PC-3 (cell line): ENCODE measurements at places on chromosomes 6 and 20. TPM values are rescaled to one million over a fixed set of nuclear protein-coding genes. Genes with fewer than 3 reads are reported as not detected.

- H3K27me3 ChIP-seq: no peaks in the 10 kb centered on the region
- H3K4me3 ChIP-seq: no peak overlapping the region
- H3K27ac ChIP-seq: no peak overlapping the region
- H3K36me3 ChIP-seq: no peaks in the 10 kb centered on the region
Measured at GRCh38 chr6:135651964-135652755, 154.6 kb upstream of the AHI1 start.

The VGLL2 gene
- total RNA-seq: not detected in 2 replicates

- peaks cover 2% of the 10 kb centered on the region; the same call in 1 of the 2 replicates for H3K27me3 ChIP-seq
- H3K27ac ChIP-seq: no peak overlapping the region
- no peak overlapping the region for H3K4me3 ChIP-seq
- no peaks in the 10 kb centered on the region for H3K36me3 ChIP-seq
- peaks cover 19% of the 10 kb centered on the region for H3K4me1 ChIP-seq
- peak; percentile 81 for DNase-seq
Measured at GRCh38 chr20:10090588-10091166, 55.9 kb downstream of the ANKEF1 start.

DNA sequence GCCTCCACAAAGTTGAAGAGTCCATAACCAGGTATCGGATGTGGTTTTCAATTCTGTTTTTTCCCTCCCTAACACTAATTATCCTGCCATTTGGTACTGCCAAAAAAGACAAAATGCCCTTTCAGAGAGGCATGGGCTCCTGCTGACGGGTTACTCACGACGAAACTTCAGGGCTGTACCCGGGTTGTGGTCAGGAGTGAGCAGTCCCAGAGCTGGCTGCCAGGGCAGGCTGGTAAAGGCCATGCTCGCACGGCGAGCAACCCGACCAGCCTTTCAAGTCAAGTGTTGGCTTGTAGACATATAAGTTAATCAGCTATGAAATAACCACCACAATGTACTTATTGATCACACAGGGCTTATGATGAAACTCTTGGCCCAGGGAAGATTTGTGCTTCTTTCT lies 152.5 kb downstream of the FOXC1 start:
- H3K27me3 ChIP-seq: no peaks in the 10 kb centered on the region
- no peak overlapping the region for H3K27ac ChIP-seq
- H3K4me3 ChIP-seq: no peak overlapping the region
- no peaks in the 10 kb centered on the region for H3K36me3 ChIP-seq
- DNase-seq: no peak

DNA sequence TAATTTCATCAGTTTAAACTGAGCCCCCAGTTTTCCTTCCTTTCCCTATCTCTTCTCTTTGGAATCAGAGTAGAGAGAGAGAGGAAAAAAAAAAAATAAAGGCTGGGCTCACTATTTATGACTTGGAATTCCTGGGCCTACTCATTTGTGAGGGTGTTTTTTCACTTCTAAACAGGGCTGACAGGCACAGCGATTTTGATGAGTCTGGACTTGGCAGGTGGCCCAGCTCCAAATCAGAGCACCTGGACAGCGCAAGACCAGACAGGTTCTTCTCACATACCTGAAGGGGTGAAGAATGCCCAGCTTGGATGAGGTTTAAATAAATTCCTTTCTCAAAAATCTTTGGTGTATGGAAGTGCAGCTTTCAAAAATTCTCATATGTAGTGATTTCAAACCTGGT lies 122.2 kb downstream of the KIF13A start:
- peak overlapping the region; percentile 34; the same call in 1 of the 2 replicates for H3K4me3 ChIP-seq
- DNase-seq: peak; percentile 92
- no peaks in the 10 kb centered on the region for H3K36me3 ChIP-seq
- peaks cover 68% of the 10 kb centered on the region for H3K4me1 ChIP-seq
- peak overlapping the region; percentile 96 for H3K27ac ChIP-seq

DNA sequence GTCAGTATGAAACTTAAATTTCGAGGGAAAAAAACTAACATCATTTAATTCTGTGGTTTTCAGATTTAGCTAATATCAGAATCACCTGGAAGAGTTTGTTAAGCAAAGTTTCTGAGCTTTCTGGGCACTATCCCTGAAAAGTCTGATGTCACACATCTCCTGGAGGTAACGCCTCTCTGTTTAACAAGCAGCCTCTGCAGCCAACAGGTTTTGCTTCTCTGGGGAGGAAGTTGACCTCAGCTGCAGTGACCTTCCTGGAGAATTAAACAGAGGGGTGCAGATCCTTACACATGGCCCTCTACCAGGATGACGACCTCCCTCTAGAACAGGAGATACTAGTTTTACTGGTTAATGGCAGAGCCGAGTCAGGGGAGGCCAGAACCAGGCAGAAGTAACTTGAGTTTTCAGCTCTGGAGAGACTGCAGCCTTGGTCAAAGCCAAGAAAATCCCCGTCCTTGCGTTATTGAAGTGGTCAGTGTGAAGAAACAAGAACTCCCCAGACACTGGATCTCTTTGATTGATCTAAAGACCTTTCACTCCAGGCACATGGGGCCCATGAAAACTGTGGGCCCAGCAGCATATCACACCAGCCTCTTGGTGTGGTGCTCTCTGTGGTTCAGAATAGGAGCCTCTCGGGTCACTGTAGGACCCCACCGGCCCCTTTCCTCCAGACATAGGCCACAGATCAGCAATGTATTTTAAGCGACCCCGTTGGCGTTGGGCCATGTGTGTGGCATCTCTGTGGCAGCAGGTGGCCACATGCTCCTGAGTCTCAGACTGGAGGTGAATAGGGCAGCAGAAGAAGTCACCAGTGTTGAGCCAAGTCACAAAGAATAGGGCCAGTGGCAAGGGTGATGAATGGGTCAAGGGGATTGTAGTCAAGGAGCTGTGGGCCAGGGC lies 33.4 kb upstream of the CCR6 start:
- H3K27ac ChIP-seq: no peak overlapping the region
- peaks cover 18% of the 10 kb centered on the region; the same call in 1 of the 2 replicates for H3K27me3 ChIP-seq
- H3K4me1 ChIP-seq: no peaks in the 10 kb centered on the region
- H3K4me3 ChIP-seq: no peak overlapping the region
- H3K36me3 ChIP-seq: no peaks in the 10 kb centered on the region
- DNase-seq: no peak

GRCh38 chr20:17688965-17689364 lies 6.9 kb upstream of the RRBP1 start:
- no peak overlapping the region for H3K27ac ChIP-seq
- H3K4me1 ChIP-seq: no peaks in the 10 kb centered on the region

DNA sequence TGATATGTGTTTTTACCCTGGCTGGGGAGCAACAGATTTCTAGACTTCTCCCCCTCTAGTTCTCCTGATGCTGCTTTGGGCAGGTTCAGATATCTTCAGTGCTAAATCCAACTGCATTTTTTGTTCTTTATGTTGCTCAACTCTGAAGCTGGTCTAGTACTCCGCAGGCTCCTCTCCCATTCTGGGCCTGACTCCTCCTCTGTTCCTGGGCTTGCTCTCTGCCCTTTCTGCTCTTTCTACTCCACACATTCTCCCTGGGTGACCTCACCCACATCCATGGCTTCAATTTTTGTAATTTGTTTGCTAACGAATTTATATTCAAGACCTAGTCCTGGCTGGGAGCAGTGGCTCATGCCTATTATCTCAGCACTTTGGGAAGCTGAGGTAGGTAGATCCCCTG lies 6.4 kb downstream of the FYN start:
- H3K36me3 ChIP-seq: no peaks in the 10 kb centered on the region
- DNase-seq: no peak
- peaks cover 24% of the 10 kb centered on the region for H3K4me1 ChIP-seq
- no peak overlapping the region for H3K27ac ChIP-seq
- H3K27me3 ChIP-seq: no peaks in the 10 kb centered on the region

DNA sequence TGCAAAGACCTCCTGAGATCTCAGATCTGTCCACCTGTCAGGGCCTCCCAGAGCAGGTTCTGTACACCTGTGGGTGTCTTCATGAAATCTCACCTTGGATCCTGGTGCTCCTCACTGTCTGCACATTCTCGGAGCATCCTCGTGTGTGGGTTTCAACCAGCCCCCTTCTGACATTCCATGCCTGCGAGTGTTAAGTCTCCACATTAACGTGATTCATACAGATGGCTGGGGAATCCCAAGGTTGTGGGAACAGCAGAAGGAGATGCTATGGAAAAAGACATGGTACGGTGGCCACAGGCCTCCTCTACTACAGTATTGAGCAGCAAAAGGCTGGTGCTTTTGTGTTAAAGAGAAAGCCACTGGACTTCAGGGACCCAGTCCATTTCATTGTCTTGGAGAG lies 556.5 kb downstream of the DHX35 start:
- no peak overlapping the region for H3K4me3 ChIP-seq
- no peaks in the 10 kb centered on the region for H3K4me1 ChIP-seq
- H3K27me3 ChIP-seq: no peaks in the 10 kb centered on the region

The STX7 gene
- 17.3 and 27.4 TPM in 2 replicates for total RNA-seq

DNA sequence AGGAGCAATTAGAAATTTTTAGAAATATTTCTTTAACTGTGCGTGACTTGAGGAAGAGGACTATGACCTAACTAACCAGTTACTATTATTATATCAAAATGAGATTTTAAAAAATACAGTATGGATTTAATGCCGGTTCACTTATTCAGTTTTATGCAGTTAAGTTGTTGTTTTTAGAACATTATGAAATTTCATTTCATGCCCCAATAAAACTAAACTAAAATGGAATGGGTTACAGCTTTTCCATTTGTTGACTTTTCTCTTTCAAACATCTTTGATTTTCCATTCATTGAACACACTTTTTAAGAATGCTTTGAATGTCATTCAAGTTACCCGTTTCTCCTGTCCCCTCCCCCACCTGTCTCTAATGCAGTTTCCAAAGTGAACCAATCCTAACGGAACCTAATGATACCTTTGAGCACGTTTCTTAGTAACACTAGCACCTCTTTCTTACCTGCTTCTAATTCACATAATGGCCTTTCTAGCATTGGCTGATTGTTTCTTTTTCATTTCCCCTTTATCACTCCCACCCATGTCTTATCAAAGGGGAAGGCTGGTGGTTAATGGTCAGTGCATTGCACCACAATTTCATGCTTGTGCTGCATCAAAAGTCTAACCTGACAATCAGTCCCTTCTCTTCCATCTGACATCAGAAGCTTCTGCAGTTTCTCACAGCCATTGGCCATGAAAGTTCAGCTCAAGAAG lies 262.2 kb upstream of the TAB2 start:
- H3K4me3 ChIP-seq: no peak overlapping the region
- no peaks in the 10 kb centered on the region for H3K36me3 ChIP-seq
- DNase-seq: no peak
- H3K27me3 ChIP-seq: no peaks in the 10 kb centered on the region
- no peak overlapping the region for H3K27ac ChIP-seq

- peaks cover 19% of the 10 kb centered on the region for H3K4me1 ChIP-seq
- no peak within 1 kb of the TSS for H3K27ac ChIP-seq
- DNase-seq: peak; percentile 31
- no peaks in the 10 kb centered on the region for H3K36me3 ChIP-seq
- no peak within 1 kb of the TSS for H3K4me3 ChIP-seq
- H3K27me3 ChIP-seq: no peaks in the 10 kb centered on the region
Measured at GRCh38 chr20:64049060-64049877, at the start of gene SOX18. Gene SOX18 (minus strand): TSS chr20:64049639. CDS start chr20:64049516, 123 bp downstream.

DNA sequence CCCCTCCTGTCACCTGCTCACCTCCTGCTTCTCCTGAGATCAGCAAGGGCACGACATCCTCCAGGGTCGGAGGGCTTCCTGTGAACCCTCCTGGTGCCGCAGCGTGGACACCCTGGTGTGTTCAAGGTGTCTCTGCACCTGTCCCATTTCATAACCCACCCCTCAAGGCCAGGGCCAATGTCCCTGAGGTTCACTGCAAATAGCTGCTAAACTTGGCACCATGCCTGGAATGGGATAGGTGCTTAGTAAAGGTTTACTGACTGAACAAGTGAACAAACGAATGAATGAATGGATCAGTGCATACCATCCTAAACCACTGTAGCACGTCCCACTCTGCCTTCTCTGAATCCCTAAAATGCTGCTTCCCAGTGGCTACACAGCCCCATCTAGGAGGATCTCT lies 35.0 kb downstream of the SIRPA start:
- no peak overlapping the region for H3K4me3 ChIP-seq
- no peaks in the 10 kb centered on the region for H3K4me1 ChIP-seq
- no peaks in the 10 kb centered on the region for H3K27me3 ChIP-seq
- H3K36me3 ChIP-seq: no peaks in the 10 kb centered on the region; the same call in 1 of the 2 replicates

GRCh38 chr6:136077834-136078576 lies 172.1 kb downstream of the MTFR2 start:
- no peaks in the 10 kb centered on the region for H3K27me3 ChIP-seq
- no peak overlapping the region for H3K27ac ChIP-seq
- H3K36me3 ChIP-seq: no peaks in the 10 kb centered on the region
- H3K4me1 ChIP-seq: no peaks in the 10 kb centered on the region

DNA sequence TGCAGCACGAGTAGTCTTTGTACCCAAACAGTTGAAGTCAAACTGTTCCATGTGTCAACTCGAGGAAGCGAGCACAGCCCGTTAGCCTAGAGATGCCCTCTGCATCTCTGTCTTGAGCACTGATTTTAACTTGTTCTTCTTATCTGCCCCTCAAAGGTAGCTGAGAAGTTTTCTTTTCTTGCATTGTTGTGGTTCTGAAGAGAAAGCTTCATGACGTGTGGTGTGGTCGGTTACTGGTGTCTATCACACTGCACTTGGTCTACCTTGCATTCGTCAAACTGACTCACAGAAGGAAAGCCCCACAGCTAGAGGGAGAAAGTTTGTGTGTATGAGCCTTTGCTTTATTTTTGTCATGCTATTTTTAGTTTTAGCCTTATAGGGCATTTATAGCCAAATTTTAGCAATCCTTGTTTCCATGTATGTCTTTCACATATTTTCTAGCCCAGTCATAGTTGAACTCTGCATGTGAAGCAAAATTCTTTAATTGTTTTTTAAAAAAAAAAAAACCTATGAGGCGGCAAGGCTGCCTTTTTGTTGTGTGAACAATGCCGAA lies 115.1 kb downstream of the JAG1 start:
- H3K27ac ChIP-seq: peak overlapping the region; percentile 96
- H3K4me1 ChIP-seq: peaks cover 74% of the 10 kb centered on the region
- peak overlapping the region; percentile 22; the same call in 1 of the 2 replicates for H3K4me3 ChIP-seq

GRCh38 chr20:47269309-47270165 lies 87.0 kb downstream of the ZMYND8 start:
- peaks cover 15% of the 10 kb centered on the region for H3K4me1 ChIP-seq
- no peak overlapping the region for H3K4me3 ChIP-seq

DNA sequence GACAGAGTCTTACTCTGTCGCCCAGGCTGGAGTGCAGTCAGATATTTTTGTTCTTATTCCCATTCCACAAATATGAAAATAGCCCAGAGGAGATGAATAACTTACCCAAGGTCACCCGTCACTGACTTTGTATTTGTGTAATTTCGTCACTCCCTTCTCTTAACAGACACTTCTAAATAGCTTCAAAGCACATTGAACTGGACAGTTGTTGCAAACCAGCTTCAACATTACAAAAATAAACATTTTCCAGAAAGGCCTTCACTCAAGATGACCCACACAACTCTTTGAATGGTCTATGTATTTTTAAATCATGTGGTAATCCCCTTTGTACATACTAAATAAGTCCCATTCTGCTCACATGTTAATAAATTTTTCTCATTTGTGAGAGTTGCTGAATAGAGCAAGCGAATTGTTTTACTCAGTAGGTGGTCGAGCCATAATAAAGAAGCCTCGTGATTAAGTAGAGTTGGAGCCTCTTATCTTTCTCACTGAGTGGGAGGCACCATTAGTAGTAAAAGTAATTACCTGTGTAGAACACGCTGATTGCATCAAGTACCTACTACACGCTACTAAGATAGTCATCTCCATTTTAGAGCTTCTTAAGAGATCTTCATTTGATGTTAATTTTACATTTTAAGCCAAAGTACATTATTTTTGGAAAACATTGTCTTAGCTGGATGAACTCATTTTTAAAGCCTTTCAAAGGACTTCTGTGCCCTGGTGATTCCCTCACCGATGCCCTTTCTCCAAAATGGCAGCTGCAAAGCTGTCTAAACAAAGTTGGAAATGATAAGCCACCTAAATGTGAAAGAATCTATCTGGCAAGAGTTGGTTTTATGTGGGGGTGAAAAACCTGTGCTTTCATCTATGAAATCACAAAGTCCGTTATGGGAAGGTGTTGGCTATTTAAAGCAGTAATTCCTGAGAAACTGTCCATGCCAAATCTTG lies 110.0 kb downstream of the TSHZ2 start:
- peaks cover 4% of the 10 kb centered on the region; the same call in 1 of the 2 replicates for H3K4me1 ChIP-seq
- DNase-seq: no peak
- H3K4me3 ChIP-seq: no peak overlapping the region
- no peaks in the 10 kb centered on the region for H3K36me3 ChIP-seq
